ENCODE measurements at places on chromosomes 1 and 21.

- DNase-seq: peak; percentile 59
These were observed 49.5 kb downstream of the SCMH1 start for GRCh38 chr1:41192456-41193178.

- no peak for DNase-seq
These were observed 12.9 kb downstream of the FAM177B start for GRCh38 chr1:222749927-222750326.

DNA sequence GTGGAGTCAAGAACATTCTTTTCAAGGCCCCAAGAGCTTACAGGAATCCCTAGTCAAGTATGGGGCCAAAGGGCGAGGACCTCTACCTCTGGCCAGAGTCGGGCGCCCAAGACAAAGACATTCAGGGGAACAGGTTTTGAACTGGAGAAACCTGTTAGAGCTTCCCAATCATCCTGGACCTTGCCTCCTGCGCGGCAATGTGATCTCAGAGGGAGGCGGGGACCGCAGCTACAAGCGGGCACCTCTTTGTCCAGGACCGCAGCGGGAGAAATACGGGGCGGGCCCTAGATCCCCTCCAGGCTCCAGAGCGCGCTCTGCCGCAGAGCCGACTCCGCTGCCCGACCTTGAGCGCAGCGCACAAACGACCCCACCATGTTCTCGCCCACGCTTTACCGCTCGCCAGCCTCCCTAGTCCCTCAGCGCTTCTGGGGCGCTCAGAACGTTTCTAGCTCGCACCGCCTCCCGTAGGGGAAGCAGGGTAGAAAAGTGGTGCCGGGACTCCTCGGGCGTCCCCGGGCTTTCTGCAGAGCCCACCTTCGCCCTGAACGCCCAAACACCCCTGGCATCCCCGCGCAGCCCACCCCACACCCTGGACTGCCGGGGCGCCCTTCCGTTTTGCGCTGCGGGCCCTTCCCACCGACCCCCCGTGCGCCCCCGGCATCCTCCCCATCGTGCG lies 28.1 kb downstream of the RABIF start:
- peak; percentile 77 for DNase-seq

GRCh38 chr1:173688300-173688699 lies 18.6 kb upstream of the ANKRD45 start:
- no peak for DNase-seq

DNA sequence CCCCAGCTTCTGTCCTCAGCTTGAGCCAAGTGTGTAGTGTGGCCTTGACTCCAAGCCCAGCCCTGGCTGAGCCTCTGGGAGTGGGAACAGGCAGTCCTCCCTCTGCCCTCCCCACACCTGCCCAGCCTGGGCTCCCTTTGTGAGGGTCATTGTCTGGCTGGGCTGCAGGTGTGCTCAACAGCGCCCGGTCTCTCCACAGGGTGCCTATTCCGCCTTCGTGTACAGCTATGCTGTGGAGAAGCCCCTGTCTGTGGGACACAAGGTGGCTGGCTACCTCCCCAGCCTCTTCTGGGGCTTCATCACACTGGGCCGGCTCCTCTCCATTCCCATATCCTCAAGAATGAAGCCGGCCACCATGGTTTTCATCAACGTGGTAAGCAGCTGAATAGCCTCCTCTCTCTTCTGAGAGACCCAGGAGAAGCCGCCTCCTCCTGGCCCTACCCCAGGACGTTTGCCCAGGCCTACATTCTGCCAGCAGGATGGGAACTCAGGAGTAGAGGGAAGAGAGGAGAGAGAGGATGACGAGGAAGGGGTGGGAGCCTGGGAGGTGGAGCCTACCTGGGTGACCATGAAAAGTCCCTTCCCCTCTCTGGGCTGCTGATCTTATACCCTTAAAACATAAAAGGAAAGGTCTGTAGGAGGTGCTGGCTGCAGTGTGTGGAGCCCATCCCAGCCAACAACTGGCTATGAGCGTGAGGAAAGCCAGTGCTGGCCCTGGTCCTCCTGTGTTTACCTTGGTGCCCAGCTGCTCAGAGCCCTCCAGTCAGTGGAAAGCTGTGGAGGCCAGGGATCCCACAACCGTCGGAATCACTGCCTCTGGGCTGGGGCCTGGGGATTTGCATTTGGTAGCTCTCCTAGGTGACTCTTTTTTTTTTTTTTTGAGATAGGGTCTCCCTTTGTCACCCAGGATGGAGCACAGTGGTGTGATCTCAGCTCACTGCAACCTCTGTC lies 45.7 kb downstream of the ELK4 start:
- DNase-seq: no peak

DNA sequence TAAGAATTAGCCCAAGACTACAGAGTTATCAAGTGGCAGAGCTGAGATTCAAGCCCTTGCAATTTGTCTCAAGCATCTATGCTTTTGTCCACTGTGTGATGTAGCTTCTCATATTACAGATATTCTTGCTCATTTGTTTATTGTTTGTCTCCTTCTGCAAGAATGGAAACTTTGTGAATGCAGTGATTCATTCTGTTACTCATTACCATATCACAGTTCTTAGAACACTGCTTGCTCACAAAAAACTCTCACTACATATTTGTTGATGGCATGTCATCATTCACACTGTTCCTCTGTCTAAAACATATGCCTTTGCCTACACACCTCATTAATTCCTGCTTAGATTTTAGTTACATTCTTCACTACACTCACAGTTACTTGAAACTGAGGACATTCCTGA lies 1198.9 kb downstream of the PLA2G4A start:
- DNase-seq: no peak

DNA sequence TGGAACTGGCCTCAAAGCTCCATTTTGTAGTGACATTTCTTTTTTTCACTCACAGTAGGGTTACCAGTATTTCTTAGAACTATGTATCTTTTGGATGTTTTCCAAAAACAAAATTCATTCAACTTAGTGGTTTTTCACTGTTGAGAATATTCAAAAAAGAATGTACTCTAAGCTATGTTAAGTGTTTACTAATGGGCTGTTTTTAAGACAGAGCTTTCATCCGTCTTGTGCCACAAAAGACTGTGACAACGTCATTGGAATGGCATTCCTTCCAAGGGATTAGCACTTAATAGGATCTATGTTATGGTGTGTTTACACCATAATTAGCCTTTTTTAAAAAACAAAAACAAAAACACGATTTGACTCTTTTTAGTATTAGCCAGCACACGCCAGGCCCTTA lies 66.8 kb downstream of the TTC3 start:
- DNase-seq: peak; percentile 86

- no peak for DNase-seq
These were observed 22.7 kb downstream of the SYNJ1 start for GRCh38 chr21:32705139-32705538.

DNA sequence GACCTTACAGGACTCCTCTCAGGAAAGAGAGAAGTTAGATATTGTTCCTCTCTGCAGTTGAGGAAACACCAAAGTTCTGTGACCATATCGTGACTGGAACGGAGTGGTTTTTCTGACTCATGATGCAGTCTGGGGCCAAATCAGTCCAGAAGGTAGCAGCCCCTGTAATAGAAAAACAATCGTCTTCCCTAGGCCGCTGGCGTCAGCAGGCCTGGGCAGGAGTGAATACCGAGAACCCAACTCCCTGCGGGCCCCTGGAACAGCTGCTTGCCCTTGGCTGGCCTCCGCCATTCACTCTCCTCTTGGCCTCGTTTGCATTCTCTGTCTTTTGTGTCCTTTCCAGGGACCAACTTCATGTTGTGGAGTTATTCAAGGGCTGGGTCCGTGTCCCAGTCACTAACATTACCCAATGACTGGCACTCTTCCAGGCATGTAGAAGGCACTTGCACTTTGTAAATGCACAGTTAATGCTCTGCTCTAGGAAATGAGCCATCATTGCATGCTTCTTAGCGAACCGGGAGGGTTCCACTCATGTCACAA lies 10.9 kb upstream of the CD101 start:
- no peak for DNase-seq

DNA sequence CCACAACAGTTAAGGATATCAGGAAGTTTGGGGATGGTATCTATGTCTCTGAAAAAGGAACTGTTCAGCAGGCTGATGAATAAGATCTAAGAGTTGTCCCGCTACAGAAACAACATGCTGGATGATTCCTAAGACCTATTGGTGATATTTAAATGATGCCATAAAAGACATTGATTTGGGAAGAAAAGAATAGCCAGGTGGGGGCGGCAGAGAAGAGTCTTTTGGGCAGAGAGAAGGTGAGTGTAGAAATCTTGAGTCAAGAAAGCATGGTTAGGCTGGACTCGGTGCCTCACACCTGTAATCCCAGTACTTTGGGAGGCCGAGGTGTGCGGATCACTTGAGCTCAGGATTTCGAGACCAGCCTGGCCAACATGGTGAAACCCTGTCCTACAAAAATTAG lies 11.8 kb upstream of the TMEM201 start:
- DNase-seq: peak; percentile 10

DNA sequence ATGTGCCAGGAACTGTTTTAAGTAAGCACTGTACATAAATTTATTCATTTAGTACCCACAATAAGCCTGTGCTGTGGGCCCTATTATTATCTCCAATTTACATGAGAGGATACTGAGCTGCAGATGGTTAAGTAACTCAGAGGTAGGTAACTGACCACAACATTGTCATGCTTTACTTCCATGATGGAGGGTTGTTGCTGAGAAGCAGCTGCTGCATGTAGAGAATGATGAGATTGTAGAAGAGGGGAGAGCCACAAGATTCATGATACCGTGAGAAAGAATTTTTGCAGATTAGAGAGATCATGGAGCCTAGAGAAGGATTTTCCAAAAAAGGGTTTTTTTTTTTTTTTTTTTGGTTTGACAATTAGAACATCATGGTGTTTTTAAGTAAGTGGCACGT lies 313.1 kb downstream of the PTBP2 start:
- DNase-seq: no peak

GRCh38 chr21:31786164-31786920 lies 54.4 kb upstream of the SCAF4 start:
- no peak for DNase-seq

DNA sequence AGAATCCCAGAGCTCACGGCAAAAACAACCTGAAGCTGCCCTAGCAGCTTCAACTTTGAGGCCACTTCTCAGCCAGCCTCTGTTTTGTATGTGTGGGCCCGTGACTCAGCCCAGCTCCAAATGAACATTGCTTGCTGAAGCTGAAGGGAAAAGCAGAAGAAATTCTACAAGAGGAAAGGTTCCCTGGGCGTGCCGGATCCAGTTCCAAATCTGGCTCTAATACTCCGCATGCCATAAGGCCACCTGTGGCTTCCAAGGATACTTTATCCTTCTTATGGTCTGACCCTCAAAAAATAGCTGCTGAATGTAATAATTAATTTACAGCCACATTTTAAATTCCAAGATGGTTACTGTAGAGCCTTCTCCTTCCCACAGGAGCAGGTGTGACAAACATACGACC lies 24.3 kb downstream of the TSPAN2 start:
- no peak for DNase-seq

- no peak for DNase-seq
These were observed 244.6 kb upstream of the DMRTA2 start for GRCh38 chr1:50667710-50668356.

- no peak for DNase-seq
These were observed 2.4 kb downstream of the VPS13D start for GRCh38 chr1:12232221-12232620.

- peak; percentile 61 for DNase-seq
These were observed 1.8 kb downstream of the TAS1R3 start for GRCh38 chr1:1332774-1333480.

GRCh38 chr1:29362116-29362515 lies 125.8 kb downstream of the PTPRU start:
- no peak for DNase-seq

GRCh38 chr1:78236716-78237115 lies 190.9 kb downstream of the GIPC2 start:
- no peak for DNase-seq

- DNase-seq: no peak
These were observed 30.6 kb upstream of the KCNE2 start for GRCh38 chr21:34333121-34333739.

DNA sequence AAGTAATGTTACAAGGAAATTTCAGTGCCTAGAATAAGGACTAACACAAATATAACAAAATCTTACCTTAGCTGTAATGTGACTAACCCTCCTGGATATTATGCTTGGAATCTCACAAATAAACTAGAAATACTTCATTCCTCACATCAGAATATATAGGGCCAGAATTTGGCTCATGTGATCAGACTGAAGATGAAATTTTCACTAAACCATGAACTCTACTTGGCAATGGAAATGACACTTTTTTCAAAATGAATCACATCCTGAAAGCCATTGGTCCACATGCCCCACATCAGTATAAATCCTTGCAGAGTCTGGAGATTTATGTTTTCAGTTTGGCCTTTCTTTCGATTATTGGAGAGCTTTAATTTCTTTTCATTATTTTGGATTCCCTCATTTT lies 227.8 kb downstream of the NRIP1 start:
- no peak for DNase-seq

DNA sequence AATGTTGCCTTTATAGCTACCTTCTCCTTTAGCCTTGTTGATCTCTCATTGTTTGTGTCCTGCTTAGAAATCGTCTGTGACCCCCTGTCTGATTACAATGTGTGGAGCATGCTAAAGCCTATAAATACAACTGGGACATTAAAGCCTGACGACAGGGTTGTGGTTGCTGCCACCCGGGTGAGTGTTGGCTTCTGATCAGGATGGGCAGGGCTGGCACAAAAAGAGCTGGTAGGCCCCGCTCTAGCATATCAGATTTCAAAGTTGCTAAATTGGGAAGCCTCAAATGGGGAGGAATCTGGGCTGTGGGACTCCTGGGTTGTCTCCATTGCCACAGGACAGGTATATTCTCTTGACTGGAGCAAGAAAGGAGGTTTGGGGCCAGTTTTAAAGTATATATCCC lies 8.4 kb downstream of the NCSTN start:
- DNase-seq: no peak

DNA sequence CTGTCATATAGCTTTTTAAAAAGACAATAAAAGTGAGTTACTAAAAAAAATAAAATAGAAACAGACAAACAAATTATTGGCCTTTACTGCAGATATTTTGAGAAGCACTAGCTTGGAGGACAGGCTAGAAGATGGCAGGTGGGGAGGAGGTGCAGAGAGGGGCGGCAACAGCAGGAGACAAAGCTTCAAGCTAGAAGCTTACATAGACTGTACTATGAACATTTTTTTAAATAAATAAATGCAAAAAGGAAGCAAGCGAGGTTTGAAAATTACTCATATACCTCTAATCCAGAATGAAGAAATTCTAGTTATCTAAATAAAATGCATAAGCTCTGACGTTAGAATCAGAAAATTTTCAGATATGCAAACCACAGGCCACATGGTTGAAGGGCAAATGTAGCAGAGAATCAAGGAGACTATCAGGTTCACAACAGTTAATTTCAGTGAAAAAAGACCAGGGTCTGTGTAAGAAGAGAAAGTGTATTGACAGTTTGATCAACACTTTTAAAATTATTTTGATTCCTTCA lies 54.9 kb downstream of the NRIP1 start:
- no peak for DNase-seq

GRCh38 chr1:208219659-208220282 lies 24.4 kb downstream of the PLXNA2 start:
- DNase-seq: no peak

- no peak for DNase-seq
These were observed 119.1 kb downstream of the ERG start for GRCh38 chr21:38379147-38379546.

- DNase-seq: no peak
These were observed 27.7 kb downstream of the THRAP3 start for GRCh38 chr1:36251794-36252481.

GRCh38 chr1:158249646-158250045 lies 4.6 kb upstream of the CD1A start:
- no peak for DNase-seq
